ENCODE measurements at places on chromosomes 2 and 18.

DNA sequence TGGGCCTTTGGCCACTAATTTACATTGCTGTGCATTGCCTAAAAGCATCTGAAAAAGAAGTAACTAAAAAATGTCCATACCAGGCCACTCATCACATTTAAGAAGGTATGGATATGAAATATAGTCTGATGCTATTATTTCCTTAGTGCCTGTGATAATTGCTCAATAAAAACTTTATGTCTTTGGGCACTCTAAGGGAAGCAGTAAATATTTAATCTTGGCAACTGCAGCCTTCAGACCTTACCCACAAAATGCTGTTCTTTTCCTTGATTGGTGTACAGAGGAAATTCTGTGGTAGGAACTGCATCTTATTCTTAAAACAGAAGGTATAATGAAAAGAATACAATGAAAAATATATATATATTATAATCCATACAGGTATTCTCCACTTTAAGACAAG lies 125.8 kb upstream of the RASGRP3 start:
- DNase-seq = no peak

GRCh38 chr18:55443776-55444175 lies 144.2 kb downstream of the TCF4 start:
- no peak for DNase-seq

DNA sequence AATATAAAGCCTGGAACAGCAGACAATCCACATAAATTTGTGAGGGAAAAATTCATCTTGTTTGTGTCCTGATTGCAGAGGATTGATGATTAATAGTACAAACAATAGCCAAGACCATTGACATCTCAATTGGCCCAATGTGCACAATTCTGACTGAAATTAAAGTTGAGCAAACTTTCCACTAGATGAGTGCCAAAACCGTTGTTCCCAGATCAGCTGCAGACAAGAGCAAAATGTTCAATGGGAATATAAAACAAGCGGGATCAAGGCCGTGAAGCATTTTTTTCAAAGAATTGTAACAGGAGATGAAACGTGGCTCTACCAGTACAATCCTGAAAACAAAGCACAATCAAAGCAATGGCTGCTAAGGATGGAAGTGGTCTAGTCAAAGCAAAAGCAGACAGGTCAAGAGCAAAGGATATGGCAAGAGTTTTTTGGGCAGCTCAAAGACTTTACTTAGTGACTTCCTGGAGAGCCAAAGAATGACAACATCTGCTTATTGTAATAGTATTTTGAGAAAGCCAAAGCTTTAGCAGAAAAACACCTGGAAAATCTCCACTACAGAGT lies 55.9 kb upstream of the KIF5C start:
- DNase-seq = no peak

DNA sequence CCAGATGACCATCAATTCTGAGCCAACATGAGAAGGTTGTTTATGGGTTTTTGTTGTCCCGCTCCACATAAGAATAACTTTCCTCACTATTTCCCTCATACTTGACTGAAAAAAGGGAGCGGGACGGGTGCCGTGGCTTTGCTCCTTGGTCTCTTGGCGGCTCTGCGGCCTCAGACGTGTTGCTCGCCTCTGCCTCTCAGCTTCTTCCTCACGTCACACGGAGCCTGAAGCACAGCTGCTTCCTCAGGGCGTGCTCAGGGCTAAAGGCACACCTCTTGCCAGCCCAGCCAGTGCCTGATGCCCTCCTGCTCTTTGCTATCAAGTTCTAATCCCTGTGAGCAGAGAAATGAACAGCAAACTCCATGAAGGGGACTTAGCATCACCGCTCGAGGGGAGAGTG lies 17.9 kb upstream of the ID2 start:
- no peak for DNase-seq

DNA sequence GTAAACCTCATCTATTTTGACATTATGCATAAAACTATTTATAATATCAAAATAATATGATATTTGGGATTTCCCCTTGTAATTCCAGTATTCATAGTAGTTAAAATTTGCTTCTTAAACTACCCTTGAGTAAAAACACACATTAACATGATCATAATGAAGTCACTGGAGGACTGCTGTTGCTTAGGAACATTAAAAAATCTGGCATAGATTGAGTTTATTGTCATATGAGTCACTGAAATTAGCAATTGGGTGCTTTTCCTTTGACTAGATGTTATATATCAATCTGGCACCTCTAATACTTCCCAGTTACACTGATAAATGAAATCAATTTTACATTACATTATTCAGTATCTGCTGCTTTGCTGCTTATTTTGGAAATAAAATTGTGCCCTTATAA lies 57.0 kb upstream of the ZC3H15 start:
- DNase-seq = no peak

GRCh38 chr18:55998071-55998522 lies 410.1 kb upstream of the TCF4 start:
- DNase-seq = peak; percentile 78

GRCh38 chr2:231425811-231426703 lies 30.5 kb downstream of the B3GNT7 start:
- no peak for DNase-seq

GRCh38 chr2:188130317-188130716 lies 161.4 kb upstream of the GULP1 start:
- DNase-seq = no peak

DNA sequence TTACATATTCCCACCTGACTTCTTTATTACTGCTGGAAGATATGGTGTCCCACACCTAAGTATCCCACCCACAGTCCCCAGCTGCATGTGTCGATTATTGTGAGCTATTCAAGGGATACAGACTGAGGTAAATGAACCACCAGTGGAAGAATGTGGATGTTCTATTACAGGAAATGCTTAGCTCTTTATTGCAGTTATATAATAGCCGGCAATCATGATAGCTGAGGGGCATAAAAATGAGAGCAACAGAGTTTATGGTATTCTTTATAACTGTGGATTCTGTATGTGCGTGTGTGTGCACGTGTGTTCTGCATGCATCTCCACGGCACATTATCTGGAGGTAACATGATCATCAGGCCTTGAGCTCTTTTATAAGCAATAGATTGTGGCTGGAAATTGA lies 198.9 kb downstream of the NEDD4L start:
- no peak for DNase-seq

DNA sequence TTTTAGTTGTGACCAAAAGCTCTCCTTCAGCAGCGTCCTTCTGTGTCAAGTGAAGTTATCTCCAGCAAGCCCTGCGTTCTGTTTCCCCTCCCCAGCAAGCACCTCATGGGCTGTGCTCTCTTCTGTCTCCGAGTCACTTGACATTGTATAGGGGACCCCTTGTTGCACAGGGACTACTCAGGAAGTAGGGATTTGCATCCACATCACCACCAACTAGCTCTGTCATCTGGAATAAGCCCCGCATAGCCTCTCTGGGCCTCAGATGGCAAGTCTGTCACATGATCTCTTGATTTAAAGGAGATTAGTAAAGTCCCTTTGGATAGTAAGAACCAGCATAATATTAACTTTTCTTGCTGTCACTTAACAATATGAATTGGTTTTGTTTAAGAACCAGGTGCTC lies 32.0 kb upstream of the STPG4 start:
- DNase-seq = no peak

DNA sequence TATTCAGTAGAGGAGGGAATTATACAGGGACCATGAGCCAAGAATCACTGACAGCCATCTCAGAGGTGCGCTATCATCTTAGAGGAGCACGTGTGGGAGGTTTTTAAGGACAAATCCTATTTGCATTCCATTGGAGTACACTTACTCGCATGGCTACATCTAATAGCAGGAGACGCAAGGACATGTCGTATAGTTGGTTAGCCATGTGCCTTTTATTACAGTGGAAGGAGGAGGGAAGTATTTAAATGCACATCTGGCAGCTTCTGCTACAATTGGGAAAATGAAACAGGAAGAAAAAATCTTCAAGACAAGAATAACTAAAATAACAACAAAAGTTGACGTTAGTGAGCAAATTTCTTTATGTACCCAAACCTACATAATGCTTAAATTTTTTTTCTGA lies 86.5 kb upstream of the UGP2 start:
- no peak for DNase-seq

DNA sequence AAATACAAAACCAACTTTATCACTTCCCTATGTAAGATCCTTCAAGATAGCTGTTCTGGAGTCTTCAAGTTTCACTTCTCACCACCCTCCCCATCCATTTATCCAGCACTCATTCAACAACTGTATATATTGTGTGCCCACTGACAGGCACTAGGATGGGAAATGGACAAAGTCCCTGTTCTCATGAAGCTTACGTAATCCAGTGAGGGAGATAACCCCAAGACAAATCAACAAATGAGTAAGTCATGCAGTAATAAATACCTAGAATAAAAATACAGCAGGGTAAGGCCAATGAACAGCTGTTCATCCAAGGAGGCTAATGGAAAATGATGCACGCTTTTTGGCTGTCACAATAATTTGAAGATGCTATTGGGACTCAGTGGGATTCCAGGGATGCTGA lies 133.8 kb downstream of the MEMO1 start:
- DNase-seq = peak; percentile 13

All from EL (cell line).